Vein endothelial cell (primary cell): ENCODE measurements at places on chromosomes 16 and 17. TPM values are rescaled to one million over a fixed set of nuclear protein-coding genes. Genes with fewer than 3 reads are reported as not detected.

NTN3 gene
- under 0.01 TPM in 1 of 2 replicates, not detected in the other for total RNA-seq

C1QTNF1 gene
- 2.9 and 4.3 TPM in 2 replicates for total RNA-seq

JPT1 gene
- total RNA-seq = 264 and 322 TPM in 2 replicates

CD300LB gene
- not detected in 2 replicates for total RNA-seq

C1QL1 gene
- total RNA-seq = not detected in 2 replicates

KRTAP2-2 gene
- total RNA-seq = not detected in 2 replicates

OR2C1 gene
- total RNA-seq = not detected in 2 replicates
